Caudate nucleus (tissue), 63 donors: ENCODE measurements at places on chromosomes 6 and 20.

DNA sequence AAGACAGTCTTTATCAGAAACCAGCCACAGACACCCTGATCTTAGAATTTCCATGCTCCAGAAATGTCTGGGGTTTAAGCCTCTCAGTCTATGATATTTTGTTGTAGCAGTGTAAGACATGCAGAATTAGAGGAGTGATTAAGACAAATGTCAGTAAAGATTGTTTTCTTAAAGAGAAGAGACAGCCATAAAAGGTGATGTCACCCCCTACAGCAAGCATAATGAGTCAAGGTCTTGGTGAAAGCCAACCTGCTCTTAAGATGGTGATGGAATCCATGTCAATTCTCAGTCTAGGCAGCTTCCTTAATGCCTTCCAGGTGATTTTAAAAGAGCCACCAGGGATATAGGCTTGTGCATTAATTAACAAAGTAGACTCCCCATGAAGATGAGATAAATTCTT is 849.9 kb upstream of the EPHA7 start:
- no peak for DNase-seq

DNA sequence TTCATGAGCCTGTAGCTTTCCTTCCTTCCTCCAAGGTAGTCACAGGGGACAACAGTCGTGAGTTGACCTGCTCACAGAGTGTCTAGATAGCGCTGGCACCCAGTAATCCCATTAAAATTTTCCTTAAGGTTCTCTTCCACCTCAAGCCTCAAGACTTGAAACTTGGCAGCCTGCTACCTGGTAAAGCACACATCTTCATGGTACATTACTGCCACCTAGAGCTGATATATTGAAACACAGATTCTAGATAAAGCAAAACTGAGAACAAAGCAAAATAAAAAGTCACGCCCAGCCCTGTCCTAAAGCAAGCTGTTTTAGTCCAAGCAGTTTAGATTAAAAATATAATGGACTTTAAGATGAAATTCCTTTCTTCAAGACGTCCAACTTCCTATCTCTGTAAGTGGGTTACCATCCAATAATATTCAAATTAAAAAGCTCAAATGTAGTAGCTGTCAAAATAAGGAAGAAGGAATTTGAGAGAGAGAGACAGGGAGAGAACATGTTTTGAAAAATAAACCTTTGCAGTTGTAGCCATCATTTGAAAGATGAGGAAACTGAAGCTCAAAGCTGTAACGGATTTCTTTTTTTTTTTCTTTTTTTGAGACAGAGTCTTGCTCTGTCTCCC is 50.7 kb upstream of the CD83 start:
- no peak for DNase-seq

- DNase-seq = no peak
These were observed 170.2 kb upstream of the PLN start for GRCh38 chr6:118377711-118378414.

DNA sequence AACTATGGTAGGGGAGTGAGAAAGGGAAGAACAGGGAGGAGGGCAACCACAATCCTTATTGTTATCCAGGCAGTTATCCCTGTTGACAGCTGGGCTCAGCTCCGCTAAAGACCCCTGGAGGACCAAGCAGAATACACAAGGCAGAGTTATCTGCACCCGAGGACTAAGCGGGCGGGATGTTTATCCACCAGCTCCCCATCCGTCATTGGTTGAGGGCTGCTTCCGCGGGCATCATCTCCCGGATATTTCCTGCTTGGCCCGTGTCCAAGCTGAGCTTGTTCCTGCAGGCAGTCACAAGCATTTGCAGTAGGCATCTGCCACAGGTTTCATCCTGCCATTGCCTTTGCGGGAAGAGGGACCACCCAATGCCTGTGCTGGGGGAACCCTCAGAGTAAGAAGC is 102.1 kb downstream of the DLGAP4 start:
- DNase-seq = no peak

- DNase-seq = no peak
These were observed 371.6 kb downstream of the BCKDHB start for GRCh38 chr6:80478030-80478429.

GRCh38 chr20:37822141-37822601 is 80.8 kb upstream of the VSTM2L start:
- no peak for DNase-seq
